ENCODE measurements at places on chromosomes 6 and 20.

DNA sequence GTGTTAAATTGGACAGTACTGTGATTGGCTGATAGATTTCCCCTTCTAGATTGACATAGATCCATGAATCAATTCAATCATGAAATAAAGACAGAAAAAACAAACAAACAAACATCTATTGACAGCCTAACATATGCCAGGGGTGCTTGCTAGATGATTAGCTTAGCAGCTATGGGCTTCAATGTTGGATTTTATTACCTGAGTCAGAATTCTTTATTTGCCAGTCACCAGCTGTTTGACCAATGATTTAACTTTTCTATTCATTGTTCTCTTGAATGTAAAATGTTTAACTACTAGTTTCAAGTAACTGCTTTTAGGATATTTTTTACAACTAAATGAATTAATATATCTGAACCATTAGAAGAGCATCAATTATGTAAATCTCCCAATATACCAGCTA is 901.3 kb upstream of the CITED2 start:
- DNase-seq: no peak

GRCh38 chr20:44157061-44157460 is 29.9 kb downstream of the JPH2 start:
- DNase-seq: no peak

- DNase-seq: no peak
Observed at GRCh38 chr6:1254326-1254725, 57.6 kb upstream of the FOXQ1 start.

DNA sequence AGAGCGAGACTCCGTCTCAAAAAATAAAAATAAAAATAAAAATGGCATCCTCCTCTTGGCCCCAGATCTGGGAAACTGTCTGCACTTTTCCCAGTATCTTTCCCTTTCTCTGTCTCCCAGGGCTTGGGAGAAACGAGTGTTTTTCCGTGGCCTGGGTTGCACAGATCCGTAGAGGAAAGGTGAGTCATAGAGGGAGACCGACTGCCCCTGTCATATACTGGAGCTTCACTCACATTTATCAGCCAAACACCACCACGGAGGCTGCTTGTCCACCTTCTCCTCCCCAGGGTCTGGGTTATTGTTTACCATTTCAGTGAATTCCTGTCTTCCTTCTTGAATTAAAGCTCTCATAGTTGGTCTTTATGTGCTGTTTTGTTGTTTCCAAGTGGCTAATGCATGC is 31.9 kb upstream of the EIF2S2 start:
- DNase-seq: no peak

- DNase-seq: no peak
Observed at GRCh38 chr20:7866285-7866684, 74.0 kb downstream of the HAO1 start.

DNA sequence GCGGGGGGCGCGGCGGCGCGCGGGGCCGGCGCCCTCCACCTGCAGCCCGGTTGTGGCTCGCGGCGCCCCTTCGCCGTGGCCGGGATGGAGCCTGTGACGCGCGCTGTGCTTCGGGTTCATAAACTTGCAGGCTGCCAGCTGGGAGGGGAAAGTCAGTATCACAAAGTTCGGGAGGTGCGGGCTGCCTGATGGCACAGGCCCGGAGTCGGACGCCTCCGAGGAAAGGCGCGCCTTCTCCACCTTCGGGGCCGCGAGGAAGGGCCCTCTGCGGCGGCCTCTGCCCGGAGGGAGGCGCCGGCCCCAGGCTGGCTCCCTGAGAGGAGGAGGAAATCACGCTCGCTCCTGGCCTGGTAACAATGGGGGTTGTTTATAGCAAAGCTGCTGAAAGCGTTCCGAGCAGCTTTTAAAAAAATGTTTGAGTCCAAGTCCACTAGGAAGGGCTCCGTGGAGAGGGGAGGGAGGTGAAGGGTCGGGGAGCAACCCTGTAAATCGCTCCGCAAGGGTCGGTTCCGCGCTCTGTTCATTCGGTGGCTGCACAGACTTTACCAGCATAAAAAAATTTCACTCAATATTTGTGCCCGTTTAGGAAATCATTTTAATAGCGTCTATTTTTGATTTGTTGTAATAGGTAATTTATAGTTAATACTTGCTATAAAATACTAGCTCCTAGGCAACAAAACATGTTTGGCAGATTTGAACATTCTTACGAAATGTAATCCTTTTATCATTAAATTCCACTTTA is 1.0 kb downstream of the AFDN start:
- no peak for DNase-seq

- DNase-seq: no peak
Observed at GRCh38 chr20:54244113-54244512, 36.2 kb downstream of the PFDN4 start.

- DNase-seq: no peak
Observed at GRCh38 chr20:58147628-58148370, 80.7 kb downstream of the ANKRD60 start.

DNA sequence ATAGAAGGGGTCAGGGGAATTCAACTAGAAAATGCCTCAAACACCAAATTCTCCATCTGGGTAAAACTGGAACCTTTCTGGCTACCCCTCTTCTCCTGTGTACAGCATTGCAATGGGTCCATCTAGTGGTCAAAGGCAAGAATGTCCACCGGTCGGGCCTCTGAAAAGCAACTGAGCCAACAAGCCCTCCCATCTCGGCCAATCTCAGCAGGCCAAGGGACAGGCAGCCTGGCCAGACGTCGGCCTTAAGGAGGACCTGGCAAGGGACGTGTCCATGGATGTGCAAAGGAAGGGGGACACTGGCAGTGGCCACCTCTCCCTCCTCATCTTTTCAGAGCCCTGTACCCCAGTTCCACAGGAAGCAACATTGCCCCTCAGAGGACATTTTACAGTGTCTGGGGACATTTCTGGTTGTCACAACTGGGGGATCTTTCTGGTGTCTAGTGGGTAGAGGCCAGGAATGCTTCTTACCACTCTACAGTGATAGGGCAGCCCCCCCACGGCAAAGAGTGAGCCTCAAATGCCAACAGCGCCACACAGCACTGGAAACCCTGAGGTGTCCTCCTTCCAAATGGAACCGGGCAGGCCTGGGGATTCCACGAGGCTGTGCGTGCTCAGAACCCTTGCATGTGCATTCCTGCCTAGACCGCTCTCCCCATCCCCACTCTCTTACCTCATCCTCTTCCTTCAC is 99.8 kb upstream of the FOXA2 start:
- no peak for DNase-seq

DNA sequence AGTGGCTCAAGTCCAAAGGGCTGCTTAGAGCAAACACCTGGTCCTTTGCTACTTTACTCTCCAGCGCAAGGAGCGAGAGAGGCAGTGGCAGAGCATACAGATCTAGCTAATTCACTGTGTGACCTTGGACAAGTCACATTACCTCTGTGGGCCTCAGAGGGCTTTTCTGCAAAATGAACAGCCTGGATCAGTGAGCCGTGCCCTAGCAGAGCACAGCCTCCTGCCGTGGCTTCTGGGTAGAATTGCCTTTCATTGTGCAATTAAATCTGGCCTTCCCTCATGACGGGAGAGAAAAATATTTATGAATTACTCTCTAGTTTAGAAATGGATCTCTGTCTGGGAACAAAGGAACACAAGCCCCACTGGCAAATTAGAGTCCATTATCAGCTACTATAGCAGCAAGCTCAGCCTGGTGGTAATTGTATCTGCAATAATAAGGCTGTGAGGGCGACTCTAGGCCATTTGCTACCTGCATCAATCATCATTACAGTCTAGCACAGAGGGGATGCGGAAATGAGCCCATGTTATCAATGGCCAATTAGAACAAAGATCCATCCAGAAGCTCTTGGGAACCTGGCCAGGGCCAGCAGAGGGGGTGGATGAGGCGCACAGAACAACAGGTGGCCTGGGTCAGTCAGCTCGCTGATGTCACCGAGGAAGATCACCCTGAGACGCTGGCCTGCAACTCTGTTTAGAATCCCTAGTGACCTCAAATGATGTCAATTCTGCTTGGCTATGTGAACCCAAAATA is 114.2 kb upstream of the LY86 start:
- DNase-seq: no peak

DNA sequence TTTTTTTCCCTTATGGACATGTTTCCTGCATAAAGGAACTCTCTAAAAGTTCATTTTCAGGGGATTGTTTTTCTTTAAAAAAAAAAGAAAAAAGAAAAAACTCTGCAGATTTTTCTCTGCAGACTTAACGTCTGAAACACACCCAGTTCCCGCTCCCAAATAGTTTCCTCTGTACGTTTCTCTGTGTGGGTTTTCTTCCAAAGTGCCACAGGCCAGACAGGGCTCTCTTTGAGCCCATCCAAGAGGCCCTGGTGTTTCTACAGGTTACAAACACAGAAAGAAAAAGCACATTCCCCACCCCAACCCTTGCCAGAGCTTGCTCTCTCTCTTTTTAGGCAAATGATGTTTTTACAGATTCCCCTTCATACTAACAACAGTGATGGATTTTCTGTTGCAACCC is 258.6 kb downstream of the FNDC1 start:
- no peak for DNase-seq

- DNase-seq: no peak
Observed at GRCh38 chr20:40915756-40916155, 112.9 kb upstream of the TOP1 start.

GRCh38 chr20:3243718-3244358 is 4.8 kb upstream of the SLC4A11 start:
- DNase-seq: no peak

DNA sequence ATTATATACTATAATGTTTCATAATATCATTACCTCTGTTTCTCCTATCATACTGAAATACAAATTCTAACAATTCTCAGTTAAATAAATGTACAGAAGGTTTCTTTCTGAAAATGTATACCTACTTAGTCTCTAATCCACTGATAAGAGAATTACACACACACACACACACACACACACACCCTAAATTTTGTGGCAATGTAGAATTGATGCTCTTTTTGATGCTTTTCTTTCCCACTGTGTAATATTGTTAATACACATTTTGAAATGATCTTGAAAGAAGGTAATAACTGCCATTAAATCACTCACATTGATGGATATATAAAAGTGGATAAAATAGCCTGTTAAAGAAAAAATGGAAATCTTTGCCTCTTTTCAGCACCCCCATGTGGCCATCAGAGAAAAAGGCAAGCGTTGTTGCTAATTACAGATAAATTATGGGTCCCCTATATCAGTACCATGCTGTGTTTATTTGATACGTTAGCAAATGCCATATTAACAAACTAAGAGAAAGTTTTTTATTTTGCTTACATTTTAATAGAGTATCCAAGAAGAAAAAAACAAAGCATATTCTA is 76.6 kb upstream of the VGLL2 start:
- DNase-seq: no peak

DNA sequence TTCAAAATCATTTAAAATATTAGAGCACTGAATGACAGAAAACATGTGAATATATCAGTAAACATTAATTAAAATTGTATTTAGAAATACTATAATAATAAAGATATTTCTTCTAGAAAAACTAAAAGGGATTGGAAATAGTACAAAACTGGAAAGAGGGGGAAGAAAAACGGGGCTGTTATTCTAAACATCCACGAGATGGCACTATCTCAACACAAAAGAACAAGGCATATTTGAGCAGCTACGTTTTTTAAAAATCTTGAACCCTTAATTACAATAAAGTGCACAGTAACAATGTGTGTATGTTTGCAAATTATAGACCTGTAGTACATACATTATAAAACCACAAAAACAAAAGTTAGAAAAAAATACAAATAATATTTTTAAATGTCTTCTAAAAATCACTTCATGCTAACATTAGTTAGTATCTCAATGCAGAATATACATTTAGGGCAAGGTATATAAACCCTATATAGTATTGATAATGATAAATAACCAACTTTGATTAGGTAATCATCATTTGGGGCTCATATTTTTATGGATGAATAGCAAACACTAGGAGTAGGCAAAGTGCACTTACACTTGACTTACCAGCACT is 42.5 kb upstream of the PNISR start:
- DNase-seq: no peak

GRCh38 chr6:160519603-160520042 is 144.5 kb downstream of the LPA start:
- no peak for DNase-seq

DNA sequence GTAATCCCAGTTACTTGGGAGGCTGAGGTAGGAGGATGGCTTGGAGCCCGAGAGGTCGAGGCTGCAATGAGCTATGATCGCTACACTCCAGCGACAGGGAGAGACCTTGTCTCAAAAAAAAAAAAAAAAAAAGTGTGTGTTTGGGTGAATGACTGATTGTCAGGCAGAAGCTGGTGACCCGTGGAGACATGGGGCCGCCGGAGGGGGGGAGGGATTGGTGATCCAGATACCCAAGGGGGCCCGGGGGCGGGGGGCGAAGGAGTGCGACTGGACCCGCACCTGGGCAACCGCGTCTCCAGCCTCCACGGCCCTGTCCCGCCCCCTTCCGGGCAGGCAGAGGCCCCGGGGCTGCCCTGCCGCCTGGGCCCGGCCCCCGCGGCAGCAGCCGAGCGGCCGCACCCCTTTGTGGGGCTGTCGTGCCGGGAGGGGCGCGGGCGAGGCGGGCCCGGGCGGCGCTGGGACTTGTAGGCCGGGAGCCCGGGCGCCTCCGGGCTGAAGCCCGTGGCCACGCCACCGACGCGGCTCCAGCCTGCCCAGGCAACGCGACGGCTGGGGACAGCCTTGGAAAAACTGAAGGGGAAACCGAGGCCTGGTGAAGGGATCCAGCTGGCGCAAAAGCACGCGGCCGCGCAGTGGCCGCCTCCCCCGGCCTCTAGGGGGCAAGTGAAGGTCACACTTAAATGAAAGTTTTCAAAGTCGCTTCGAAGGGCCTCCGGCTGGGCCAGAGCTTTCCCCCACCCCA is 2.1 kb upstream of the RBM38 start:
- DNase-seq: peak; percentile 43

GRCh38 chr20:6618051-6618450 is 149.4 kb upstream of the BMP2 start:
- DNase-seq: no peak

DNA sequence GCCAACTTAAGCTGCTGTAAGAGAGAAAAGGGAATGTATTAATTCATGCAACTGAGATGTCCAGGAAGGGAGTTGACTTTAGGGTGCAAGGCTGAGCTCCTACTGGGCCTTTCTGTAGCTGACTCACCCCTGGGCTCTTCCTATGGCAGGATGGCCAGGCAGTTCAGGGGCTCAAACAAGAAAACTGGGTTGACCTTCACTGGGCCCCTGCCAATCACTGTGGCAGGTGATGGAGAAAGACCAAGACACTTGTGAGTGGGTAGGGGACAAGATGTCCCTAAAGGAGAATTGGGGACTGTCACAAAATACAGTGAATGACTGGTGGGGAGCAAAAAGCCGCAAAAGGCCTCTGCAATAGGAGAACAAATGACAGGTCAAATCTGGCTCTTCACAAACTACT is 21.5 kb upstream of the RALGAPA2 start:
- DNase-seq: no peak

- no peak for DNase-seq
Observed at GRCh38 chr6:2103765-2104523, 141.5 kb downstream of the GMDS start.
